ENCODE measurements at places on chromosomes 6 and 20. TPM values are rescaled to one million over a fixed set of nuclear protein-coding genes. Genes with fewer than 3 reads are reported as not detected.

The RING1 gene
- 22.8 TPM for total RNA-seq

The TRAPPC3L gene
- total RNA-seq, result 0.09 TPM

The TRIM38 gene
- 4.8 TPM for total RNA-seq

The ELOVL4 gene
- 2.7 TPM for total RNA-seq

The OR2J3 gene
- not detected for total RNA-seq

The OR2H1 gene
- total RNA-seq, result not detected

The PEX3 gene
- total RNA-seq, result 21.9 TPM

The PBOV1 gene
- total RNA-seq, result not detected

The TTBK1 gene
- total RNA-seq, result under 0.01 TPM

The LINC00237 gene
- 0.18 TPM for total RNA-seq
